Bronchial epithelial cell (primary cell): ENCODE measurements at places on chromosomes 1 and 21. TPM values are rescaled to one million over a fixed set of nuclear protein-coding genes. Genes with fewer than 3 reads are reported as not detected.

DNA sequence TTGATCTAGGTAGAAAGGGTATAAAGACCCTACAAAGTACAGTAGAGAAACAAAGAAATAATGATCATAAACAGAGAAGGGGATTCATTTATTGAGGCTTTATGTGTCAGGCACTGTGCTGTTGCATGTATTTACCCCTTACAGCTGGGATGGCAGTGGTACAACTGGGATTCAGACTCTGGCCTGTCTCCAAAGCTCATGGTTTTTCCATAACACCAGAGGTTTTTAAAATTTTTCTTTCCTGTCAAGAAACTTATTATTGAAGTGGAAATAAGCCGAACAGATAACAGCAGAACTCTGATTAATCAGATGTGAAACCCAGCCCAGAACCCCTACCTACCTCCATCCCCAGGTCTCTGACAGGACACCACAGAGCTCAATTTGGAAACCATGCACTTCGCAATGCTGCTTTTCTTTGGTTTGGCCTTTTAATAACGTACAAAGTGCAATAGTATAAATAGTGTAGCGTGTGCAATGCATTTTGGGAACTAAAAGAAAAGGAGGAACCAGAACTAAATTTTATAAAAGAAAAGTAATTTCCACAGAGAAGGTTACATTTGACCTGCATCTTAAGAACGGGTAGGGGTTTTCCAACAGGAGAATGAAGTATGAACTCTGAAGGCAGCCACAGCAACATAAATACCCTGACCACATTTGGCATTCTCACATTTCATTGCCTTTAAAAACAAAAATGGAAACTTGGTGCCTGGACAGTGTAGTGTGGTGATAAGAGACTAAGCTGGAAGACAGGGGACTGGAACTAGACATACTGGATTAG is 92.0 kb upstream of the S1PR1 start:
- DNase-seq = no peak

- DNase-seq = no peak
These were observed 19.6 kb upstream of the CLCA4 start for GRCh38 chr1:86527306-86527705.

- no peak for DNase-seq
These were observed 217.6 kb upstream of the SAMSN1 start for GRCh38 chr21:14763695-14764064.

- no peak for DNase-seq
These were observed 176.0 kb downstream of the SEC16B start for GRCh38 chr1:177793900-177794299.

DNA sequence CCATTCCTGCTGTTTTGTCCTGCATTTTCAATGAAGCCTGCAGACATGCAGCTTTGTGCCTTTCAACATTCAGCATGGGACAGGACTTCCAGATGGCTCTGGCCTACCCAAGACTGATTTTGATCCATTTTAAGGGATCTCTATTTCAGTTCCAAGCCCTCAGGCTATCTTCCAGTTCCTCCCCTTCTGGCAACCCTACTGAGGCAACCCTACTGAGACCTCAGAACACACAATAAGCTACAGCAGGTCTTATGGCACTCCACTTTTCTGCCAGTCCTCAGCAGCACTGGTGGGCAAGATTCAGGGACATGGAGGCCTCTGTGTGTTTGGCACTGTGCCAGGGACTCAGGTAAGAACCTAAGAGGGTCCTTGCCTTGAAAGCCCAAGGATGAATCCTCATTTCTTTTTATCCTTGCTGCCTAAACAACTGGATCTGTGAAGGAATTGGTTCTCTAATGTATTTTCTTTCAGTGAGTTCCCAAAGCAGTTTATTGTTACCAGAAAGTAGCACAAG is 50.7 kb downstream of the MAB21L3 start:
- no peak for DNase-seq

DNA sequence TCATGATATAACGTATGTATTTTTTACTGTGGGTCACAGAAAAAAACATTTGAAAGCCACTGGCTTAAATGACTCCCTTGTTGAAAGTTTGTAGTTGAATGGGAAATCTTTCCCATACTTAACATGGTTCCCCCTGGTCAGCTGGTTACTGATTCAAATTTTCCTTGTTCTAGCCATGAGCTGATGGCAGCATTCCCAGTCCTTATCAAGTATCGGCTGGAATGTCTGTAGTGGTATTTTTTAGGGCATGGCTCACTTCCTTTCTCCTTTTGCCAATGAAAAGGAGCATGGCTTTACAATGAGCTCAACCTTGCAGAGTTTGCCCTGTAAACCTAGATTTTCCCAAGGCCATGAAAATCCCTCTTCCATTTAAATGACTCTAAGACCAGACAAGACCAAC is 55.7 kb downstream of the GIPC2 start:
- peak; percentile 92 for DNase-seq

DNA sequence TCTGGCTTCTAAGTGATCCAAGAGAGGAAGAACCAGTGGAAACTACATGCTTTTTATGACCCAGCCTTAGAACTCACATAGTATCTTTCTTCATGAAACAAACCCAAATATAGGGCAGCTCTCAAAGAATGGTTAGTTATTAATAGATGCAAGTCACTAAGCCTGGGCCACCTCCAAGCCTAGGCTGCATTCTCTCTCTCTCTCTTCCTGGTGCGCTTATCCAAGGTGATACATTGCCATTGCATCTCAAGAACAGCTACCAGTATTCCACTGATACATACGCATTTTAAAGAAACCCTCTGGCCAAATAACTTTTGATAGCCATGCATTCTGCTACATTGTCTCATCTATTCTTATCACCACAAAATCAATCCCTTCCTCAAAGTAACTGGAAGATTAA is 455.6 kb upstream of the ADGRL2 start:
- DNase-seq = no peak

- no peak for DNase-seq
These were observed 30.2 kb downstream of the SNAP47 start for GRCh38 chr1:227765261-227766014.

GRCh38 chr1:100988121-100988520 is 37.5 kb downstream of the DPH5 start:
- no peak for DNase-seq

- no peak for DNase-seq
These were observed 26.7 kb upstream of the LDLRAP1 start for GRCh38 chr1:25516686-25517085.

- DNase-seq = no peak
These were observed 542.5 kb upstream of the DAB1 start for GRCh38 chr1:57966340-57966739.

GRCh38 chr1:219075121-219075879 is 98.4 kb upstream of the LYPLAL1 start:
- no peak for DNase-seq

- peak; percentile 22 for DNase-seq
These were observed 87.2 kb upstream of the SOX13 start for GRCh38 chr1:203985676-203986075.

- DNase-seq = peak; percentile 90
These were observed 53.9 kb upstream of the SAMD13 start for GRCh38 chr1:84247425-84248220.

- DNase-seq = no peak
These were observed 2.8 kb downstream of the PRDX1 start for GRCh38 chr1:45518910-45519309.

DNA sequence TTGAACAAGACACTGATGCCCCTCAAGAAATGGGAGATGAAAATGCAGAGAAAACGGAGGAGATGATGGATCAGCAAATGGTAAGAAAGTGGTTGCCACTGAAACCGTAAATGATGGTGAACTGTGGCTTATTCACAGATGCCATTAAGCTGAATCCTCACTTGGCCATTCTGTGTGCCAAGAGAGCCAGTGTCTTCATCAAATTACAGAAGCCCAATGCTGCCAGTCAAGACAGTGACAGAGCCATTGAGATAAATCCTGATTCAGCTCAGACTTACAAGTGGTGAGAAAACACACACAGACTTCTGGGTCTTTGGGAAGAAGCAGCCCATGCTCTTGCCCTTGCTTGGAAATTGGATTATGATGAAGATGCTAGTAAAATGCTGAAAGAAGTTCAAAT is 52.5 kb downstream of the NBPF6 start:
- DNase-seq = no peak

- peak; percentile 57 for DNase-seq
These were observed 63.2 kb upstream of the TMEM51 start for GRCh38 chr1:15090373-15090772.

GRCh38 chr1:236421022-236421421 is 26.9 kb downstream of the EDARADD start:
- DNase-seq = peak; percentile 89

DNA sequence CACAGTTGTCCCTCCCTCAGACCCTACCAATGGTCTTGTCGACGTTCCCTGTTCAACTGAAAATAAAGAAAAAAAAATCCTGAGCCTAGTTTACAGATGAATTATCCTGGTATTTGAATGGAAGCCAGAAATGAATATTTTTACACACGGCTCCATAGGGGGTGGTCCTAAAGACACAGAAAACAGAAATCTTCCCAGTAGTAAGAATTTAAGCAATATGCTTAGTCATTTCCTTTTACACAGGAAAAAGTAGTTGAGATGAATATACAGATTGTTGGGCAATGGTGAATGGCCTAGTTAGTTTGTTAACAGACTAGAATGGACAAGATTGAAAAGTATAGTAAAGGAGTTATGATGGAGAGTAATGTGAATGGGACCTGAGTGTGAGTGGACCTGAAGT is 67.4 kb downstream of the RGS18 start:
- DNase-seq = peak; percentile 59

DNA sequence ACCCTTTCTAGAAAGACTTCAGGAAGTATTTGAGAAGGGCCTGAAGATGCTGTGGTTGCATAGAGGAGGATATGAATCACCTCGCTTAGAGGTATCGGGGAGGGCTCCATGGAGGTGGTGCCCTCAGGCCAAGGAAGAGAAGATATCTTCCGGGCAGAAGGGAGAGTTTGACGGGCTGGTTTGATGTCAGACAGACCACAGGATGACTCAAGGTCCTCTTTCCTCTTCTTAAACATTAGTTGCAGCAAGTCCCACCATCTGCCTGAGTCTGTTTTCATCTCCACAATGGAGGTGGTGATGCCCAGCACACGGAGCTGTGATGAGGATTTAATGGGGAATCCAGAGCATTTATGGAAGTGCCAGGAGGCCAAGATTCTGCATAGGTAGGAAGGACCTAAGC is 25.1 kb upstream of the RUNX3 start:
- peak; percentile 84 for DNase-seq

DNA sequence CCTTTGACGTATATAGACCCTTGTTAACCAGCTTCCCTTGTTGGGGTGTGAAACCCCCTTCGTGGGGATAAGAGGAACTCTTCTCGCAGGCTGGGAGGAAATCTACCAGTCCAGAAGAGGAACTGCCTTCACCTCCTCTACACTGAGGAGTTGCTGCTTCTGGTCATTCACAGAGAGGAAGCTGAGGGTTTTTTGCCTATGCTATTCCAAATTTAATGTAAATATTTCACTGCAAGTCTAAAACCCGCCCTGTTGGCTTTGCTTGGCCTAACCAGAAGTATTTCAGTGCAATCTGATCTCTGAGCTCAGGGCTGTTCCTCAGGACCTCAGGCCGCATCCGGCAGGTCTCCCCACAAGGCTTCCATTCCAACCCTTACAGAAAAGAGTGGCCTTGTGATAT is 150.1 kb downstream of the HIVEP3 start:
- DNase-seq = no peak

DNA sequence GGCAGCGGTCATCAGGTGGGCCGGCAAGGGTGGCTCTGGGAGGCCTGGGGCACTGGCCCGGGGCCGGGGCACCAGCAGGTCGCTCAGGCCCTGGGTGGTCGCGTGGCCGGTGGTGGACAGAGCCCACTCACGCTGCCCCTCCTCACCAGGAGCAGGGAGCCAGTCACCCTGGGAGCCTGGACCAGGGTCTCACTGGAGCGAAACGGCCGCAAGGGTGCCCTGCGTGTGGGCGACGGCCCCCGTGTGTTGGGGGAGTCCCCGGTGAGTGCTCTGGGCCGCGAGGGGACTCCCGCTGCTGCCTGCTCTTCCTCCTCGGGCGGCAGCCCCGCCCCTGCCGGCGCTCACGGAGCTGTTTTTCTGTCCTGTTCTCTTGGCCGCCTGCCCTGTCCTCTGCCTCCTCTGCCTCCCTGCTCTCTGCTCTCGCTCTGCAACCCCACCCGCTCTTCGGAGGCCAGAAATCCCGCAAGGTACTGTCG is 23.5 kb downstream of the RNF223 start:
- no peak for DNase-seq

DNA sequence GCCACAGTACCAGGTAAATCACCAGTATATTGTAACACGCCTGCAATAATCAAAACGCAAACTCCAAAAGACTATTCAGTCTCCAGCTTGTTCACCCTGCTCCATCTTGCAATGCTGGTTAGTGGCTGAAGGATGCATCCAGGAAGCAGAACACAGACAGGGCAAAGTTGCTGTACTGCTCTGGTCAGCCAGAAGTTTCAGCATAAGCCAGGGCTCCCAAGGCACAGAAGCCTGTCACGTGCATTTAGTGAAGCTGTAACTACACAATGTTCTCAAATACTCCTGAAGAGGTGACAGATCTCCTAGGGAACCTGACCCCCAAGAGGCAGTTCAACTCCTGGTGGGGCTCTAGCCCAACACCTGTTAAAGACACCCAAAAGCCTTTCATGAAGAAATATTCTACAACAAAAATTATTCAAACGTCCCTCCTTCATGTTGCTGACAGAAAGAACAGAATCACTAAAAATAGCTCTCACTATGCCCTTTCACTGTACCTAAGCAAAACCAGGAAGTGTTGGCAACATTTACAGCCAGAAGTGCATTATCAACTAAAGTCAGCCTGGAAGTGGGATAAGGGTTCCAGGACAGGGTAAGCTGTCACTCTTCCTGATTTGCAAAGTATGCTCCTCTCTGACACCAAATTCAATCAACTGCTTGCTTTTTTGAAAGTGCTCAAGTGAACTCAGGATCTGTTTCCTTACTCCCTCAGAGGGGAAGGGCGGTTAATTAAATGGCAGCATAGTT is 52.1 kb downstream of the SLC35D1 start:
- no peak for DNase-seq

DNA sequence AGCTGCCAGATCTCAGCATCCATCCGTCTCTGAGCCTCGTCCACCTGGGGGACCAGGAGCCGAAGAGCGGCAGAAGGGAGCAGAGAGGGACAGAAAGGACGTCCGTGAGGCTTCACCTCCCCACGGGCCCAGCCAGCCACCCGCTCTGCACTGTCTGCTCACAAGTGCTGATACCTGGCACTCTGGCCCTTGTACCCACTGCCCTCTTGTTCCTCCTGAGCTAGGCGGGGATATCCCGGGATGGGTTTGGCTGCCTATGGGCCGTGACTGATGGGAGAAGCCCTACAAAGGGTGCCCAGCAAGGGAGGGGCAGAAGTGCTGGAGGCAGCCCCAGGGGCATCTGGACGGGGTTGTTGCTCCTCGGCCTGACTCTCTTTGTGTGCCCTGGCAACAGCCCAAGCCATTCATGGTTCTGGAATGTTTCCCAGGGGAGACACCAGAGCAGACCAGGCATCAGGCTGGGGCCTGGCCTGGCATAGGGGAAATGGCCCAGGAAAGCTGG is 57.6 kb downstream of the LDLRAD2 start:
- DNase-seq = peak; percentile 89

GRCh38 chr1:172343240-172344160 is 77.0 kb upstream of the C1orf105 start:
- DNase-seq = peak; percentile 58

- DNase-seq = no peak
These were observed 23.0 kb downstream of the APP start for GRCh38 chr21:26147535-26147934.

The CR1L gene
- total RNA-seq = not detected in 2 replicates

The HTR6 gene
- total RNA-seq = not detected in 2 replicates

The FLG2 gene
- under 0.01 TPM in 2 replicates for total RNA-seq

The IL19 gene
- 0.13 TPM in 1 of 2 replicates, not detected in the other for total RNA-seq

The TRIM58 gene
- not detected in 2 replicates for total RNA-seq

The HCN3 gene
- 0.90 and 1.1 TPM in 2 replicates for total RNA-seq

The C4BPA gene
- total RNA-seq = not detected in 2 replicates

The PROX1 gene
- under 0.01 TPM in 2 replicates for total RNA-seq

The SERTAD4 gene
- 0.26 and 0.64 TPM in 2 replicates for total RNA-seq

The CLDN17 gene
- total RNA-seq = 2.3 TPM in 1 of 2 replicates, not detected in the other

The MYOM3 gene
- under 0.01 and 0.13 TPM in 2 replicates for total RNA-seq

The HTR1D gene
- total RNA-seq = under 0.01 and 0.26 TPM in 2 replicates
